NT2/D1 (cell line): ENCODE measurements at places on chromosomes 3 and 15.

- DNase-seq, result no peak
Measured at GRCh38 chr3:11273891-11274291, 1.7 kb downstream of the ATG7 start.

DNA sequence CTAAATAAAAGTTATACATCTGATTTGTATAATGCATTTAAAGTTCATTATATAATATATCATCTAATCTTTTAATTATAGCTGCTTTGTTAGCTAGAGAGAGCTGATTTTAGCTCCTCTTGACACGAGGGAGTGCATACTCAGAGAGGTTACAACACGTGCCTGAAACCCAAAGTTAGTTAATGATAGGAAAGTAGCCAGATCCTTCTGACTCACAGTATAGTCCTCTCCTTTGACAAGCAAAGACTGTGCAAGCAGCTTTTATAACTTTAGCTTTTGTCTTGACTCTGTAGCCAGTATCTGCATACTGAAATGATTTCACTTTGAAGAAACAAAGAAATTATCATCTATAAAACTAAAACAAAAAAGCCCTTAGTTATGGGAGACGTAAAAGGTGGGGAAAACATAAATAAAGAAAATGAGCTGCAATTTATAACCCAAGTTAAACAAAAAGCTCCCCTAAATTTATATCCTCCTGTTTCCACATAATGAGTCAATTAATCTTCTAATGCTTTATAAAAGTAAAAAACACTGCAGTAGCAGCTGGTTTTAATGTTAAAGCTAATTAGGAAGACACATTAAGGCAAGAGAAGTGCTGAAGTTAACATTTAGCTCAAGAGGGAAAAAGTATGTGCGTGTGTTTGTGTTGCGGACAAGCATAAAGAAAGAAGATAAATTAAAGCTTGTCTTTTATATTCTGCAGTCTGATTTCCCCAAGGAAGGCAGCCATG lies 13.1 kb downstream of the GABRR3 start:
- no peak for DNase-seq

DNA sequence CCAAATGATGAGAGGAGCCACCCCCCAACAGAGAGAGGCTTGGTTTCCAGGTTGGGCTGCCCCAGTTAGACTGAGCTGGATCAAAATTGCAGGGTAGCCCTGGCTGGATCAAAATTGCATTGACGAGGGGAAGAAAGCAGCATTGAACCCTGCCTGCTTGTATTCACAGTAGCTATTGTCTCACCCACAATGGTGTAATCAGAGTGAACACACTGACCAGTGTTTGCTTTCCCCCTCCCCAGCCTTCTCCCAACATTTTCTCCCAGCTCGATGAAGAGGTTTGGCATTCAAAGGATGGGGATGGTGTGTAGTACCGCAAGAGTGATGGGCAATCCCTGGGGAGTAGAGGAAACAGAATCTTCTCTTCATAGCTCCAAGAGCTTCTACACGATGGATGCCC lies 223.8 kb downstream of the ADAMTS9 start:
- no peak for DNase-seq

DNA sequence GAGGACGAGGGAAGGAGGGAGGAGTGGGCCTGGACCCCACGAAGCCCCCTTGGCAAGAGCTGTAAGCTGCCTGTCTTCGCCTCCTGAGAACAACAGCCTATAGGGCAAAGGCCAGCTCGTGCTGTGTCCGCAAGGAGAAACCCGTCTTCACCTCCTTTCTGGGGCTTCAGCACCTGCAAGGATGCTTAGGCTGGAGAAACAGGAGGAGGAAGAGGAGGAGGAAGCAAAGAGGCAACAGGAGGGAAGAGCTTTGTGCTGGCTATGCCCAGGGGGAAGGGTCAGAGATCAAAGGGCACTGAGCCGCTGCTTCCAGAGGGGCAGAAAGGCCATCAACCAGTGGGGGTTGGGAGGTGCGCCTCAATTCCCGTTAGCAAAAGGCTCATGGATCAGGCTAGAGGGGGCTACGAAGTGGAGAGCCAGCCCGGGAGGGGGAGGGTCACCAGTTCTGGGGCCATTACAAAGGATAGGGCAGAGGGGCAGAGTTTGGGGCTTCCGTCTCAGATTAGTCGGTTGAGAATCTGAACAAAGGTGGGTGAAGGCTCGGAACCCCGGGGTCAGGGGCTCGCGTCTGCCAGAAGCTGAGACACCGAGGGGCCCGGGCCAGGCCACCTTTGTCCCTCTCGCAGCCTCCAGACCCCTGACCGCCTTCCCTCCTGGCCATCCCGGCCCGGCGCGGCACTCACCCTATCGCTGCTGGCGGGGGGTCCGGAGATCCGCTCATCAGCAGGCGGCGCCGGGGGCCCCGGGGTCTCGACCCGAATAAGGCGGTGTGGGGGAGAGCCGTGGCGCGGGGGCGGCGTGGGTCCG lies 792 bp downstream of the SHF start:
- DNase-seq, result no peak

DNA sequence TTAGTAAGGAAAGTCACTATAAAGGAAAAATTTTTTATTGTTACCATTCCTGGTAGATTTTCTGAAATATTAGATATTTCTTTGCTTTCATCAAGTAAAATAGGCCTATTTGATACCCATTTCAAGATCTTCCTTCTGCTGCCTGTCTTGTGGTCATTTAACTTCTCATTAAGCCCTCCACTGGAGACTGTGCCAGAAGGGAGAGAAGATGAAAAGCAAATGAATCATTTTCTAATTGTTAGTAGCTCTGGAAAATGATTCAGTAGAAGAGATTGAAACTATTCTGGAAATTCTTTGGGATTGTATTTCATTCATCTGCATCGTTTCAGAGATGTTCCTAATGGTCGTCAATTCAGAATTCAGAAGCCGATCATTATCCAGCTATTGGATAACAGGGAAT lies 3.2 kb downstream of the KCTD6 start:
- DNase-seq, result no peak

- DNase-seq, result no peak
Measured at GRCh38 chr3:42652251-42652610, 1.3 kb upstream of the ZBTB47 start.

GRCh38 chr15:25345943-25346342 lies 92.9 kb downstream of the UBE3A start:
- DNase-seq, result no peak

DNA sequence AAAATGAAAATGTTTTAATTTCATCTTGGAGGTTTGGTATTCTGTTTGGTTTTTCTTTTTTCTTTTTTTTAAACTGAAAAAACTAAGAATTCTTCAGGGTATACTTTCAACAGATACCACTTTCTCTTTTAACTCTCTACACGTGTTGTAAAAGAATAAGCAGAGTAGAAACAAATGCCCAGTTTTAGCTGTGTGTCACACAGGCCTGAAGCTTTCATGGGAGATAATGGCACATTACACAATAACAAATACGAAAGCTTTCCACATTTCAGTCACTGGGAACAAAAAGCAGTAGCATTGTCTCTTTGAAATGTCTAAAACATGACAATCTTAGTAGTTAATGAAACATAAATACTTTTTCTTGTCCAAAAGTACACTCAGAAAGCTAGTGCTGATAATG lies 818.5 kb downstream of the TBL1XR1 start:
- DNase-seq, result no peak

- DNase-seq, result no peak
Measured at GRCh38 chr3:10116138-10116460, 624 bp downstream of the BRK1 start.

- DNase-seq, result no peak
Measured at GRCh38 chr15:29170521-29170920, 99.1 kb downstream of the NSMCE3 start.

DNA sequence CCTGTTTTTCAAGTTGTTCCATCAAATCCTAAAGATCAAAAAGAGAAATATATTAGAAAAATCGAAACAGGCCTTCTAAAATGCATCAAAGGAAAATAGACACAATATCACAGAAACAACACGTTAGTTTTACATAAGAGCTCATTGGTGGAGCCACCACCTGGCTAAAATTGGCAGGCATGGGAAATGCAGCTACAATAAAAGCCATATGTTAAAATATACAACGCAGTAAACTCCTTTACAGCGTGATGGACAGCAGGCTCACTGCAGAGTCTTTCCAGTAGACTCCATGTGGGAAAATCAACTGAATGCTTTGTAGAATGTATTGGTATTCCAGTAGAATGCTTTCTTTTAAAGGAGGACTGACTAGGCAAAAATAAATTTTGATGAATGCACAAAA lies 40.9 kb upstream of the MYO5C start:
- no peak for DNase-seq

DNA sequence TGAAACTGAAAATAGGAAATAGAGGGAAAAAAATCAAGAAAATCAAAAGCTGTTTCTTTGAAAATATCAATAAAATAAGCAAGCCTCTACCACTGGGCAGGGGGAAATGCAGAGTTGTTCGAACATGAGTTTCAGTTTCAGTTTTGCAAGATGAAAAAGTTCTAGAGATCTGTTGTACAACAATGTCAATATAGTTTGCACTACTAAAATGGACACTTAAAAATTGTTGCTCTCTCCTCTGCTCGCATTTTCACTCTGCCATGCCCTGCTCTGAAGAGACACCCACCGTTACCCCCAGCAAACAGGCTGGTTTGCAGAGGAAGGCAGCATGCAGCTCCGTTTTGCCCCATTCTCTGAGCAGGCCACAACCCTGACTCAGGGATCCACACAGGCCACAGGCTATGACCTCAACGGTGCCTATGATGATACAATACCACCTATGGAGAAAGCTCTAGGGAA lies 64.5 kb downstream of the ZNF148 start:
- DNase-seq, result no peak

GRCh38 chr3:4401441-4401840 lies 65.6 kb downstream of the SUMF1 start:
- DNase-seq, result no peak

DNA sequence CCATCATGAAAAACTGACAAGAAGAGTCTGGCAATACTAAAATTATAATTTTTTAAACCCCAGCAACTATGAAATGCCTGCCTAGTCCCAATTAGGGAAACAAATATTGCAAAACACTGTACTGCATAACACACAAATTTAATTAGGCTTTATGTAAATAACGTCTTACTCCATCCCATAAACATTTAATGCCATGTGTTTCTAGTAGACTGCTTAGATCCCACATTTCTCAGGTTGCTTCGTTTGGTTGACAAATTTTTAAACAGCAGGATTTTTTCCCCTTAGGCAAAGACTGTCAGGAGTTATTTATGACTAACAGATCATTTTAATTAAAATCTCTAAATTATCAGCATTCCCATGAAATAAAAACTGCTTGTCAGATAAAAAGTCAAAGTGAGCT lies 29.9 kb downstream of the EIF2AK4 start:
- DNase-seq, result no peak

GRCh38 chr15:35256551-35256950 lies 171.5 kb upstream of the NANOGP8 start:
- no peak for DNase-seq

DNA sequence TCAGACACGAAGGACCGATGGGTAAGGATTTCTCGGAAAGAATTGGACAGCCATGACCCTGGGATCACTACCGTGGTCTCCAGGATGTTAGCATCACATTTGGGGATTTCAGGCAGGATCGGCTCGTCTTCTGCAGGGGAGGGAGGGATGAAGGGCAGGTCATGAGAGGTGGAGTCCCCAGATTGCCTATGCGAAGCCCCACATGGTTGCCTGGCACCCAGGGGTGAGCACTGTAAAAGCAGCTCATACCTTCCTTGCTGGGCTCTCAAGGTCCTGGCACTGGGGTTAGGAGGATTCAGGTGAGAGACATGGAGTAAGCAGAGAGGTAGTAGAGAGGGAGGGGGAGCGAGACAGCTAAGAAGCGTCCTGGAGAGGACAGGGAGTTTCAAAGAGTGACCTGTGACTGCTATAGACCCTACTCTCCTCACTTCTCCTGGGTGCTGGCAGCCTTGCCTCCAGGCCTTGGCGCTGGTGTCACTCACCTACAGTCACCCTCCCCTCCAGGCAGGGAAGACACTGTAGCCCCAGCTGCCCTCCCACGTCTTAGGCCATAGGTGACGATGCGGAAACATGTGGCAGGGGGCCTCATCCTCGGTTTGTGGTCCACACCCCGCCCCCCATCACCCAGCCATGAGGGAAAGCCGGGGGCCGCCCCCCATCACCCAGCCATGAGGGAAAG lies 15.0 kb upstream of the EHD4 start:
- DNase-seq, result no peak
